ENCODE measurements at places on chromosomes 4 and X.

- DNase-seq, result no peak
These were observed 69.2 kb downstream of the NOCT start for GRCh38 chr4:139084804-139085093.

- DNase-seq, result no peak
These were observed 538.1 kb downstream of the PPP4R3C start for GRCh38 chrX:26925088-26925487.

DNA sequence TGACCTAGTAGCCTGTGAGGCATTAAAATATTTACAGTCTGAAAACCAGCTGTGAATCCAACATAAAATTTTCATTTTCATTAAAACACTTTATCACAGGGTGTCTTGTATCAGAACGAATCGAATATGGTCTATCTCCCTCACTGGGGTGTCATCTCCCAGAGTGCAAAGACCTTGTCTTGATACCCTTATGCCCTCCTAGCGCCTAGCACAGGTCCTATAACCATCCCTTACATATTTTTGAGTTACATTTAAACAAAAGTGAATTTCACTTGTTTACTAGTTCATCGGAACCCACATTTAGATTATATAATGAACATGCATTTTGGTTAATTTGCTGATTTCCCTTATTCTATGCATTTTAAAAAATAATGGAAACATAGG, 14.0 kb downstream of the DIPK2B start:
- no peak for DNase-seq

DNA sequence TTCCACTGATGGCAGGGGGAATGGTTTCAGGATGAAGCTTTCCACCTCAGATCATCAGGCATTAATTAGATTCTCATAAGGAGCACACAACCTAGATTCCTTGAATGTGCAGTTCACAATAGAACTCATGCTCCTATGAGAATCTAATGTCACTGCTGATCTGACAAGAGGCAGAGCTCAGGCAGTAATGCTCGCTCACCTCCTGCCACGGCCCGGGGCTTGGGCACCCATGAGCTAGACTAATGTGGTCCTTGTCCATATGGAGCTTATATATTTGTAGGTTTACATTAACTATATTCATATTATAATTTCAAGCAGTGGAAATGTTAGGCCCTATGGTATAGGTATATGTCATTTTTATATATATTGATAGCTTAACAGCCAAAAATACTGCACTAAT, 24.4 kb downstream of the SLC9B2 start:
- no peak for DNase-seq
